Renal cortex interstitium (tissue), 15 donors: ENCODE measurements at places on chromosomes 7 and 10.

DNA sequence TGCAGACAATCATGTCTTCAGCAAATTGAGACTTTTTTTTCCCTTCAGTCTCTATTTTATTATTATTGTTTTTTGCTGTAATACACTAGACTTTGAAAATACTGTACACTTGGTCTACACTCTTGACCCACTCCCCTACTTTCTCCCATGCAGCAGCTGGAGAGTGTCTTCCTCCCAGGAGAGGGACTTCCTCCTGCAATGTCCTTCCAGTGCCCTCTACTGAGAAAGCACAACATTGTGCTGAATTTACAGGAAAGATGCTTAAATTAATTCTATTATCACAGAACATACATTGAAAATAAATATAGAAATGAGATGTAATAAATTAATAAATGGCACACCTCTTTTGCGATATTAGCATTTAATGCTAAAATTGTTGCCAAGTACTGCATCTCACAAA is 411.3 kb downstream of the CCSER2 start:
- DNase-seq = no peak

DNA sequence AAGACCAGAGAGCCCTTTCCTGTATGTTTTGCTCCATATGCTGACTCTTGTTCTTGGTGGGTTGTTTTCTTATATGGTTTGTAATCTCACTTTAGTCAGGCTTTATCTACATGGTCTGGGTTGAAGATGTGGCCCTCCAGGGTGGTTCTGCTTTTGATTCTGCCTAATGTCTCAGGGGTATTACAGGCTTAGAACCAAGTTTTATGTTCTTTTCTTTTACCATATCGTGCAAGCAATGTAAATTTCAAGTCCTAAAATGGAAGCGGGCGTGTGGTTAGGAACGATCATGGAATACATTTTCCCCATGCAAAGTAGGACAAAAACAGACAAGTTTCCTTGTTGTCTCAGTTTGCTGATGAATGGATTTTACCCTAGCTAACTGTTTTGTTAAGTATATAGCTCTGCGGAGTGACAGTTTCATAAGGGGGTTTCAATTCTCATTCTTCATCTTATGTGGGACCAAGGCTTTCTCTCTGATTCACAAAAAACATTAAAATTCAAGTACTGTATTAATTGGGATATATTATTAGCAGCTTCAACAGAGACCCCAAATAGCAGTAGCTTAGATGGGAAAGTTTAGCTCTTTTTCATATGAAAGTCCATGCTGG is 58.7 kb downstream of the MTURN start:
- no peak for DNase-seq

- DNase-seq = no peak
These were observed 25.4 kb upstream of the INPP5F start for GRCh38 chr10:119700321-119700954.

DNA sequence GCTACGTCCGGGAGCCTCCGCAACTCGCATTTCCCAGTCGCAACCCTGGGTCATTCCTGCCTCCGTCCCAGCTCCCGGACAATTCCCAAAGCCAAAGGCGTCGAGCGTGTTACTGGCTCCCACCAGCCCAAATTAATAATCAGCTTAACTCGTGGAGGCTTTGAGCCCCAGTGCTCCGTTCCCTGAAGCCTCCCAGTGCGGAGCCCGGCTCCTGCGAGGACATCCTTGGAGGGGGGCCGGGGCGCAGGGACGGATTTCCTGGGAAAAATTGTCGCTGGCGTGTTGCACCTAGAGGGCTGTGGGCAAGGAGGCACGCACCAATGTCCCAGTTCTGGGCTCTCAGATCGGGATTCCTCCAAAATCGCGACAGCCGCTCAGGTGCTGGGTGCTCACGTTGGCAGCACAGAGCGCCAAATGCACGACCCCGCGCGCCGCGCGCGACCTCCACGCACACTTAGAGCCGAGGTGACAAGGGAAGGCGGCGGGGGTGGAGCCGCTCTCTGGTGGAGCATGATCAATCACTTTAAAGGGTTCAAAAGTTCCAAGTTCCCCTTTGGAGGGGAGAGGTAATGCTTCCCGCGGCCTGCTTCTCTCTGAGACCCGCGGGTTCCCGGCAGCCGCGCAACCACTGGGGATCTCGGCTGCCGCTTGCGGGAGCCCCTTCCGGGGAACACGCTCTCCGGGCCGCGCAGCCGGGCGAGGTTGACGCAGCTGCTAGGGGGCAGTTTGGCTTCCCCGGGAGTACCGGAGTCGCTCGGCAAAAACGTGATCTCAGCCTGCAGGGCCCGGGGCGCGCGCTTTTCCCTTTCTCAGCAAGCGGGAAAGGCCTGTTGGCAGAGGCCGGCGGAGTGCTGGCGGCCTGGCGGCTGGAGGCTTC is 25.5 kb downstream of the SKIDA1 start:
- no peak for DNase-seq

DNA sequence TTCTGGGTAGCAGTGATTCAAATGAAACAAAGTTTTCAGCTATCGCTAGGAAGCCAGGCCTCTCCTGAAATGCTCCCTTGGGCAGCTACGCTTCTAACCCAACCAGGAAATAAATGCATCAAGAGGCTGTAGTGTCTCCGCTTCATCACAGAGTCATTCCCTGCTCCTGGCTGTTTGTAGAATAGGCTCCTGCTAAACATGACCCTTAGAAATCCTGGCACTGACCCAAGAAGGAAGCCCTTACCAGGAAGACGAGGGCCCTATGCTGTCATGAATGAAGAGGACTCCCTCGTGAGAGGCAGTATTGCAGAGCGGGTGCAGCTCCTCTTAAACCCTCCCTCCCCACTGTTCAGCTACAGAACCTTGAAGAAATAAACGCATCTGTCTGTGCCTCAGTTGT is 48.3 kb downstream of the NOD1 start:
- DNase-seq = no peak

- no peak for DNase-seq
These were observed 29.7 kb upstream of the PAX2 start for GRCh38 chr10:100715445-100716385.

DNA sequence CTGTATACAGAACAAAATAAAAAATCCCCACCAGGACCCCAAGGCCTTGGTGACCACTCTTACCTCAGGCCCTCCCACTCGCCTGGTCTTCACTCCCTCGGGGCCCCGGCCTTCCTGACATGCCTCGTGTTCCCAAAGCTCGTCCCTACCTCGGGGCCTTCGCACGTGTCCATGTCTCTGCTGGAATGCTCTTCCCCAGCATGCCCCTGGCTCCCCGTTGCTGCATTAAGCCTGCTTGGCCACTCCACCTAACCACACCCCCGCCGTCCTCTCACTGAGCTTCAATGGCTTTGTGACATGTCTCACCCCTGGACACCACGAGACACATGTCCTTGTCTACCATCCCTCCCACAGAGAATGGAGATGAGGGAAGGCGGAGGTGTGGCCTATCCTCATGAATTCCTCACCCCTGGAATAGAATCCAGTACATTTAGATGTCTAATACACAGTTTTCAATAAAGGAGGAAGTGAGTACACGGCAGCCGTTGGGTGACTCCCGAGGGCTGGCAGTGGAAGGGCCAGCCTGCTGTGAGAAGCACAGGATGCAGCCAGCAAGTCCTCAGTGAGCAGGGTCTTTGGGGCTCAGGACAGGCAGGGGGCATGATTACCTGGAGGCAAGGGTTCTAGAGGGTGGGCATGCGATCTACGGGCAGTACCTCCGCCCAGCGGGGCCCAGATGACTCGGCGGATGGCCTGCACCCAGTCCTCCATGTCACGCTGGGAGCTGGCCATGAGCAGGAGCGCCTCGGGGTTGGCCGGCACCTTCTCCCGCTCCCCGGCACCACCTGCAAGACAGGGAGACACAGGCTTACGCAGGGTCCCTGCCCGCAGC is 125.7 kb downstream of the ARHGAP22 start:
- DNase-seq = no peak

GRCh38 chr10:13206546-13207443 is 27.4 kb downstream of the UCMA start:
- peak; percentile 19 for DNase-seq

DNA sequence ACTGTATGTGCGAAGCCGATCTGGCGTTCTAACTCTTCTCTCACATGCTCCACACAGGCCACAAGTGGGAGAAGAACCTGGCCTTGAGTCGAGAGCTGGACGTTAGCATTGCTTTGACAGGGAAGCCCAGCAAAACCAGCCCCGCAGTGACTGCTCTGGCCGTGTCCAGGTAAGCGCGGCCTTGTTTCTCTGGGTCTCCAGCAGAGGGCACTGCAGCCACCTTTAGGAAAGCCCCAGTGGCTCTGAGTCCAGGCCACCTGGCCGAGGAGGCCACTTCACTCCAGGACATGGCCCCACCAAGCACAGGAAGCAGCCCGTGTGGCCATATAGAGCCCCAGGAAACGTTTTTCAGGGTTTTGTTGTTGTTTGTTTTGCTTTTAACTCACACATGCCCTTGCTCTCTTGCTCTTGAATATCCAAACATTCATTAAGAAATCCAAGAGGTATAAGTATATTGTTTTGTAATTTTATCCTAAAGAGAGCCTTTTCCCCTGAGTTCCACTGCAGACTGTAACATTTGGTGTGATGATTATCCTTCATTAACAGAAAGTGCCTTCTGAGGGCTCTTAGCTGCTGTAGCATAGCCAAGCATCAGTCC is 41.8 kb upstream of the LRRC18 start:
- DNase-seq = no peak

- DNase-seq = no peak
These were observed 152.1 kb upstream of the LYZL2 start for GRCh38 chr10:30781670-30782121.

- DNase-seq = no peak
These were observed 124.1 kb upstream of the TEX47 start for GRCh38 chr7:88919478-88920131.

- peak; percentile 18 for DNase-seq
These were observed 552 bp downstream of the IL15RA start for GRCh38 chr10:5976512-5977470.

- no peak for DNase-seq
These were observed 84.4 kb upstream of the BET1 start for GRCh38 chr7:94088560-94088959.

DNA sequence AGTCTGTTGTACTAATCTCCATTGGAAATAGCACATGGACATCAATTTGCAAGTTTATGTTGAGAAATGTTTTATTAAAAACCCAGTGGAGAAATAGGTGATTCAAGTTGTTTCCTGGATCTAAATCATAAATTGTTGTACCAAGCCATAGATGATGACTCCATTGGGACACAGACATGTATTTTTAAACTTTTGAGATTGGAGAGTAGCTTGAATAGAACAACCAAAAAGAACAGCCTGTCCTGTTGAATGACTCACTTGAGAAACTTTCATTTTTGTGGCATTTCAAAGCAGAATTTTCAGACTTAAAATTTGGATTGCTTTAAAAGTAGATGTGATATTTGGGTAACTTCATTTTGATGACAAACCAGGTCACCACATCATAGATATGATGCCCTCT is 197.5 kb downstream of the GPAM start:
- DNase-seq = no peak

DNA sequence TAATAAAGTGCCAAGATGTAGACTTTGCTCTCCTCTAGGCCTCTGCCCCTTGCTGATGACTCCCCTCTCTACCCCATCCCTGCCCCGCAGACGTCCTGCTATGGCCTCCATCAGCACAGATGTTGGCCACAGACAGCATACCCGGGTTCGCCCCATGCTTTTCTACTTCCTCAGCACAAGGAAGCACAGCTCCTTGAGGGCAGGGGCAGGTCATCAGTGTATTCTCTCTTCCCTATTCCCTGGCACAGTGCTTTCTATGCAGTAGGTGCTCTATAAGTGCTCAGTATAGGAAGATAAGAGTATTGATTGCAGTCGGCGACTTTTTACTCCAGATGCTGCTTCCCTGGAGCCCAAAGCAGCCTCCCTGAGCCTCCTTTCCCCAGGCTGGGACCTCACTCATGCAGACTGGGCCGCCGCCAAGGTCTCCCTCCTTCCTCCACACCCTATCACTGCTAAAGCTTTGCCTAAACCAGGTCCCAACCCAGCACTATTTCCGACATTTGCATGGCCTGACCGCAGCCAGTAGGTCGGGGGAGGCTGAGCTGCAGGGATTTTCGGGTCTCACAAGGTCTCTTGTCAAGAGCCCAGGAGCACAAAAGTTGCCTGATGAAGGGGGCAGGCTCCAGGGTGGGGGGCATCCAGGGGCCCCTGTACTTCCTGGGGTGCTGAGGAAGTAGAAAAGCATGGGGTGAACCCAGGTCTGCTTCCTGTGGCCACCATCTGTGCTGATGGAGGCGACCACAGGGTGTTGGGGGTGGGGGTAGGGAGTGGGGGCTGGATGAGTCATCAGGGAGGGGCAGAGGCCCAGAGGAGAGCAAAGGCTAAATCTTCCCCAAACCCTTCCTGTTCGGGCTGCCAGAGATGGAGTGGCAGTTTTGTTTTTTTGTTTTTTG is 8.0 kb downstream of the CALHM3 start:
- no peak for DNase-seq

DNA sequence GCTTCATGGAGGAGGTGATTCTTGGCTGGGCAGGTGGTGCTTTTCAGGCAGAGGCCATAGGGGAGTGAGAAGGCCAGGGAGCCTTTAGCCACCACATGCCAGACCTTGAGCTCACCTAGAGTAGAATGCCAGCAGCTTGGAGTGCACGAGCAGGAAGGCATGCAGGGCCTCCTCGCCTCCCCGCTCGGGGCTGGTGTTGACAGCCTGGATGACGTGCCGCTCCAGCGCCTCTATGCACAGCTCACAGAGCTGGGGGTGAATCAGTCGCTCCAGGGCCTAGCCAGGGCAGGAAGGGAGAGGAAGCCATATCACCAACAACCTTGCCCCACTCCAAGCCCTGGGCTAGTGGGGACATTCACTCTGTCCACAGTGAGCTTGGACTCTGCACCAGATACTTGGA is 15.7 kb downstream of the HPS1 start:
- DNase-seq = no peak

- DNase-seq = no peak
These were observed 20.4 kb downstream of the GRID2IP start for GRCh38 chr7:6530626-6531491.

- DNase-seq = no peak
These were observed 37.2 kb upstream of the JCAD start for GRCh38 chr10:30096564-30096963.

DNA sequence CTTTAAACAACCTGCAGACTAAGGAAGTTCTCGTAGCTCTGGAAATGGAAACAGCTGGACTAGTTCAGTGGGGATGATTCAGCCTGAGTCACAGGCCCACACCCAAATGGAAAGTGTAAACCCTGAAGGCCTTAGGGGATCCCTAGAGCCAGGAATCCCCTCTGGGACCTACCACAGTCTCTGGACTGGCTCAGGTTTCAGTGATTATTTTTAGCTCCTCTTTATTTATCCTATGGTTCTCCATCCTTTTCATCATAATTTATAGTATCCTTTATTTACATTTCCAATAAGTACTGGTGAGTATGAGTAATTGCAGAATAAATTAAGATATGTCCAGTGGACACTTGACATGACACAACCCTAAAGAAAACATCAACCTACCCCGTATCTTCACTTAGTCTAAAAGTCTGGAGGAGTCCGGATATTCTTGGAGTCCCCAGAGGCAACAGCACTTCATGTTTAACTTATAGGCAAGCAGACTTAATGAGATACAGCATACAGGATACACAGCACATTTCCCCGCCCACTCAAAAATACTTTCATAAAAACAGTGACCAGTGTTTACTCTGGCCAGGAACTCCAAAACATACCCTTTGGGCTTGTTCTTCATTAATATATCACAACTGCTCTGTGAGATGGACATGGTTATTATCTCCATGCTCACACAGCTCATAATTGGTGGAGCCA is 28.4 kb upstream of the SEMA3E start:
- peak; percentile 24 for DNase-seq
